ENCODE measurements at places on chromosomes 1 and 21.

GRCh38 chr1:67713057-67713846, 28.3 kb downstream of the GADD45A start:
- DNase-seq, result peak; percentile 82

DNA sequence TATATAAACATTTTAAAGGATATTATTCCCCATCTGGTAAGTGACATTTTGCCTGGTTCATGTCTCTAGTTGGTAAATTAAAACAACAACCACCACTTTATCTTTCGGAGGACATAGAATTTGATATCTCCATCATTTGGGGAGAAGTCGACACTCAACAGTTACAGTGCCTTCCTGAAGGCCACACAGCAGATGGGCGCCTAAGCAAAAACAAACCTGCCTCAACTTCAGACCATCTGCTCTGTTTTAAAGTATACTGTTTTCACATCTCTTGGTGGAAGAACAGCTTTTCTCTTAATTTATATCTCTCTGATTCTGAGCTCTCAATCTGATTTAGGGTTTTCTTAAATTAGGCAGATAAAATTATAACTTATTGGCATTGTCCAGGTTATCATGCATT, 282.2 kb downstream of the RYR2 start:
- no peak for DNase-seq

DNA sequence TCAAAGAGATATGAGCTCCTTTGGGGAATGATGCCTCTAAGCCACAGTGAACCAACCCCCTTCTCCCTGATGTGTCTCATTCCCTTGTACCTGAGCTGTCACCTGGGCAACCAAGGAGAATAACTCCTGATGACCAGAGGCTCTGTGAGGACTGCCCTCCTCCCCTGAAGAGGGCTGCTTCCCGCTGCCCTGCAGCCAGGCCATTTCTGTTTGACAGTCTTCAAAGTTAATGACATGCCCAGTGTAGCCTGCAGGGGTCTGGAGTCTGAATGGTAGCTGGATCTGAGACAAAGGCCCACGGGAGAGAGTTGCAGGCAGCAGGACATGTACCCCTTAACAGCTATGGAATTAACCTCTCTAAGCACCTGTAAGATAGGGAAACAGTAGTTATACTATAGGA, 3.4 kb upstream of the SLFNL1 start:
- no peak for DNase-seq

- peak; percentile 34 for DNase-seq
Measured at GRCh38 chr1:99527078-99527477, 118.8 kb upstream of the PALMD start.

GRCh38 chr21:46431884-46432488, 26.7 kb upstream of the DIP2A start:
- no peak for DNase-seq

DNA sequence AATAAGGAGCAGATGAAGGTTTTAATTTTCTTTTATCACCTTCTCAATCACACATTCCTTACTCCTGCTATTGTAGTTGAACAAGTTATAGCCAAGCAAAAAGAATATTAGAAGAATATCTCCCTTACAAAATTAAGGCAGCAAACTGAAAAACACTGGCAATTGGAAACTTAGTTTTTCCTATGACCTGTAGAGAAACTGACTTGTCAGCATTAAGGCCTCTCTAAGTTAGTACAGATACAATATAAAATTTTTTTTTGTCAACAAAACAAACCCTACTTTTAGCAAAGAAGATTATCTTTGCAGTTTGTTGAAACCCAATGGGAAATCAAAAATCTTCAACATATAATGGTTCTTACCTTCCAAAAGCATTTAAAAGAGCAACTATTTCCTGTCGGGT, 61.3 kb downstream of the ERO1B start:
- no peak for DNase-seq

- no peak for DNase-seq
Measured at GRCh38 chr1:160685266-160685665, 26.4 kb downstream of the CD48 start.

DNA sequence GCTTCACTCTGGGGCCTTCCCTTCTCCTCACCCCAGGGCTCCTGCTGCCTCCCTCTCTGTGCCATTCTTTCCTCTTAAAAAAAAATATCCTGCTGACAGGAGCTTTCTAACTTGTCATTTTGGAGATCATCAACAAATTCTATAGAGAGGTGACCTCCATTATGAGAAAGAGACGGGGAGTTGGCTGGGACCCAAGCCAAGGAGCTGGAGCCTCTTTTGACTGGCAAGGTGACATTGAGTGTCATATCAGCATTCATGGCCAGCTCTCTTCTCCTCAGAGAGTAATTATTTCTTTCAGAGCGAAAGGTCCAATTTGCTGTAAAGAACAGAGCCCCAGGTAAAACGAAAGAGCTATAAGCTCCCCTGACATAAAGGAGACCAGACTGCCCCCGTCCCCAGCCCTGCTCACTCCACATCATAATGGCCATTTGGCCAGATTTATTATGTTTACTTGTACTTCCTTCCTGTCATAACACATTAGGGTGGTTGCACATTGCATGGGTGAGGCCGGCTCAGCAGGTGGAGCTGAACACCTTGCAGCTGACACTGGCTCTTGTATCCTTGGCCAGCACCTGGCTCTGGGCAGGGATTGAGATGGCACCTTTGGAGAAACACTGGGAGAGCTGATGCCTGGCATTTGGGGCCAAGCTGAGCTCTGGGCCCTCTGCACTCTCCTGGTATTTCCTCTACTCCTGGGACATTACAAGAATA, 404.0 kb upstream of the VAMP3 start:
- no peak for DNase-seq

- no peak for DNase-seq
Measured at GRCh38 chr1:86998727-86999126, 84.3 kb downstream of the HS2ST1 start.

GRCh38 chr1:232940262-232940661, 10.1 kb upstream of the NTPCR start:
- DNase-seq, result no peak

DNA sequence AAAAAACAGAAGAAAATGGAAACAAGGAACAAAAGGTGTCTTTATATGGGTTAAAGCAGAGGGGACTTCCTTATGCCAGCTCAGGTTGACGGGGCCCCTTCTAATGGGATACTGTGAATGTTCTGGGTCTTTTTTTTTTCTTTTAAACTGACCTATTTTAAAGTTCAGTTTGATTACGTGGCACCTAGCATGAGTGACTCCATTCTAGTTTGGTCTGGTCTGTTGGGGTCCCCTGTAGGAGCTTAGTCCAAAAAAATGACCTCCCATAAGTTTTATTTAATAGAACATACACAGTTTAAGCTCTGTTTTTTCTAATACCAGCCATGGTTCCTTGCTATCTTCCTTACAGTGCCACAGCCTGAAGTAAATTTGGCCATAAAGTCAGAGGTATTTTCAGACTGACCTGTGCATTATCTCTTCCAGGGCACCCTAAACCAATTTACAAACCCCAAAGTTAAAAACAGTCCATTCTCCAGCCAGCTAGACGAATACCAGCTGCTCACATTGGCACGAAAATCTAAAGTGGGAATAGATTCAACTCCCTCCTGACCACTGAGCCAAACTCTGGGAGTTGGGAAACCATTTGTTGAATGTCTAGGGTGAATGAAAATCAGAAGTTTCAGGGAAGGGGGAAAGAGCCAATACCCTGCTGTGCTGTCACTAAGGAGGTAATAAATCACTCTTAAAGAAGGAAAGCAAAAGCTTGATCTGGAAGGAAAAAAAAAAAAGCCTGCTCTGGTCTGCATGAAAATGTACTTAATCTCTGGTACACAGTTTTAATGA, 42.4 kb downstream of the AKNAD1 start:
- DNase-seq, result peak; percentile 31

- no peak for DNase-seq
Measured at GRCh38 chr1:172496678-172497077, 36.3 kb upstream of the SUCO start.

DNA sequence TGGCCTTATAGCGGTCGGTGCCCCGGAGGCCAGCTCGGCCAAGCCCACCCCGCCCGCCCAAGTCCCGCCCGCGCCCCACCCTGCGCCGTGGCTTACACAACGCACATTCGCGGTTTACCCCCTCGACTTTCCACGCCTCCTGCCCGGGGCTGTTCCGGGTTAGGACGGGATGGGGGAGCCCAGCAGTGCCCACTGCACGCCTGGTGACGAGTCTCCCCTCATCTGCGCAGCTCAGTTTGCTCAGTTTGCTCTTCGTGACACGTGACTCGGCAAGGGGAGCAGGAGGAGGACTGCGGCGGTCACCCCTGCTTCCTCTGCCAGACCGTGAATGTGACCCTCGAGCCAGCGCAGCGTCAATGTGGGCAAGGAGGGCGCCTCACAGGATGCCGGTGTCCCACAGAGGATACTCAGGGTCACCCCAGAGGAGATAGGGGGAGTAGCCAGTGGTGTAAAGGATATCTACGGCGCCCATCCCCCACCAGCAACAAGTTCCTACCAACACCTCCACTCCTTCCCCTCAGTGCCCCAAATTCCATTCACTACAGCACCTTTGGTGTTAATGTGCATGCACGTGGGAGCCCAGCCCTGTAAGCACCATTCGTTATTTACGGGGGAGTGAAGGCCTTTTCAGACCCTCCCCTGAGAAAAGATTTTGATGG, 350 bp upstream of the S100A6 start:
- peak; percentile 92 for DNase-seq

DNA sequence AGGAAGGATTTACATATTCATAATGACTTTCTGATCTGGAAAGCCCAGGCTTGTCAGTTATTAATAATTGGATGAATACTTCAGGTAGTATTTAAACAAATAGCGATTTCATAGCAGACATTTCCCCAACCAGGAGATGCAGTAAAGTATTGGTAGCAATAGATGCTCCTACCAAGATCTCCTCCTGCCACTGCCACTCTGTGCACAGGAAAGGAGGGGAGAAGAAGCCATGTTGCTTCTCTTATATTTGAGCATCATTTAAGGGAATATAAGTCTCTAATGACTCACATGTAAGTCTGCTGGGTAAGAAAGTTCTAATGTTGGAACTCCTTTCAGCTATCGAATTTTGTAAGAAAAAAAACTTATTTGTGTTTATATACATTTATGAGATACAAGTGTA, 420 bp upstream of the IFI16 start:
- DNase-seq, result no peak

- DNase-seq, result no peak
Measured at GRCh38 chr21:44267655-44268142, 6.0 kb upstream of the DNMT3L start.

- DNase-seq, result no peak
Measured at GRCh38 chr1:172499636-172500141, 33.3 kb upstream of the SUCO start.

- no peak for DNase-seq
Measured at GRCh38 chr1:38746941-38747600, 112.5 kb downstream of the RRAGC start.

GRCh38 chr1:36520056-36520455, 37.3 kb upstream of the CSF3R start:
- DNase-seq, result no peak

GRCh38 chr1:67945733-67946374, 104.6 kb downstream of the DIRAS3 start:
- DNase-seq, result no peak

- peak; percentile 15 for DNase-seq
Measured at GRCh38 chr1:81174811-81175476, 625.8 kb upstream of the ADGRL2 start.

DNA sequence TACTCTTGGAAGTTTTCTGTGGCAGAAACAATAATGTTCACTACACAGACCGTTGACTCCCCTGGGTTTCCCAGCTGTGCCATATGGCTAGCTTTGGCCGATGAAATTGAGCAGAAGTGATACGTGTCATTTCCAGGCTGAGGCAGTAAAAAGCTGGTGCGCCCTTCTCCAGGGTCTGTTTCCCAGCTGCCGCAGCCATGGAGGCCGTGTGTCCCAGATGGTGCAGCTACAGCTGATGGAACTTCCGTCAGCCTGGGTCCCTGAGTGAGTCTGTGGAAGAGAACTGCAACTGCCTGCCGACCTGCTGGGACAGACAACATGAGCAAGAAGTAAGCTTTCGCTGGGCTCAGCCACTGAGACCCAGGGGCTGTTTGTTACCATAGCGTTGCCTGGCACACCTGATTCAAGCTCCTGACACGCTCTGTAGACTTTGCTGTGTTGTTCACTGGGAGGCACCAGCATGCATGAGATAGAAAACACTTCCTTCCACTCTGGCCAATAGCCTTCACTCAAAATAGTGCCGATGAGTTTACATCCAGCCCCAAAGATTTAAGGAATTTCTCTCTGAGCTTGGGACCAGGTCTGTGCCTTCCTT, 116.3 kb upstream of the SLC25A33 start:
- DNase-seq, result no peak

- DNase-seq, result no peak
Measured at GRCh38 chr1:35860696-35861095, 22.3 kb upstream of the AGO1 start.

DNA sequence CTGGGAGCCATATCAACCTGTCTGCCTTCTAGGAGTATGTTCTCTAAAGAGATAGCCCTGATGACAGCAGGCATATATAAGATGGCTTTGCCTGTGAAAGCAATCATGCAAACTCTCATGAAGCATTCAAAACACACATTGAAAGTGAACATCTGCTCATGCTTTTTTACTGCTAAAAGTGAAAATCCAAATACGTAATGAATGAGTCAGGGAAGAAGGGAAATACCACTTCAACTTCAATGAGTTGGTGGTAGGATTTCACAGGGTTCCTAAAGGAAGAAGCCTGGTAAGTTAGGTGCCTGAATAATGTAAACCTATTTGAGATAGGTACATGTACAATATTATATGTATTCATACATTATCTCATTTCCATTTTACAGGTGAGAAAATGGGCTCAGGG, 50.5 kb upstream of the SLFNL1 start:
- DNase-seq, result no peak

DNA sequence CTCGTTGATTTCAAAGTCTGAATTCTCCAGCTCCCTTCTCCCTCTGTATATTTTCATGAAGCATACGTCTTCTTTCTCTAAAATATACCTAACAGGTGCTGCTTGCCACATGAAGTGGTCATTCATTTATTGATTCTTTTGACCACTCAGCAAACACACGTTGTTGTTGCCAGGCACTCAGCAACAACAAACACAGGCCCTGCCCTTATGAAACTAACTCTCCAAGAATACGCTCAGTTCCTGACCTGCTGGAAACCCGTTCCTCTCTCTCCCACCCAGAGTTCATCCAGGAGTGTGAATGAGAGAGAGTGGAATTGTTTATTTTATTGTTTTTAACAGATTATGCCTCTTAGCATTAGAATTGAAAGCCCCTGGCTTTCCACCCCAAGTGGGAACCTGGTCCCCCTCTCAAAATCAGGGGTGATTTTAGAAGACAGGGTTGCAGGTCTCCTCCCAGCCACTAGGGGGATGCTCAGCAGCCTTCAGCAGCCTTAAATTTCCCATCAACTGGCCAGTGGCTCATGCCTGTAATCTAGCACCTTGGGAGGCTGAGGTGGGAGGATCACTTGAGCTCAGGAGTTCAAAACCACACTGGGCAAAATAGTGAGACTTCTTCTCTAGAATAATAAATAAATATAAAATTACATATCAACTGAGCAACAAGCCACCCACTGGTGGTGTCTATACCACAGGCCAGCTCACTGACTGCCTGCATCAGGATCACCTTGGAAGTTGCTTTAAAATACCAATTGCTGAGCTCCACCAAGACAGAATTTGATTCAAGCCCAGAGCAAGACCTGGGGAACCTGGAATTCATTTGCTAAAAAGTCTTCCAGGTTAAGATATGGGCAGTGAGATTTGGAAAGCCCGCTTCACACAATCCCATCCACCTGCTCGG, 181.0 kb upstream of the KLHDC7A start:
- DNase-seq, result peak; percentile 43

GRCh38 chr1:109823543-109824348, 60.0 kb upstream of the EPS8L3 start:
- DNase-seq, result peak; percentile 72
